ENCODE measurements at places on chromosomes 16 and 17.

DNA sequence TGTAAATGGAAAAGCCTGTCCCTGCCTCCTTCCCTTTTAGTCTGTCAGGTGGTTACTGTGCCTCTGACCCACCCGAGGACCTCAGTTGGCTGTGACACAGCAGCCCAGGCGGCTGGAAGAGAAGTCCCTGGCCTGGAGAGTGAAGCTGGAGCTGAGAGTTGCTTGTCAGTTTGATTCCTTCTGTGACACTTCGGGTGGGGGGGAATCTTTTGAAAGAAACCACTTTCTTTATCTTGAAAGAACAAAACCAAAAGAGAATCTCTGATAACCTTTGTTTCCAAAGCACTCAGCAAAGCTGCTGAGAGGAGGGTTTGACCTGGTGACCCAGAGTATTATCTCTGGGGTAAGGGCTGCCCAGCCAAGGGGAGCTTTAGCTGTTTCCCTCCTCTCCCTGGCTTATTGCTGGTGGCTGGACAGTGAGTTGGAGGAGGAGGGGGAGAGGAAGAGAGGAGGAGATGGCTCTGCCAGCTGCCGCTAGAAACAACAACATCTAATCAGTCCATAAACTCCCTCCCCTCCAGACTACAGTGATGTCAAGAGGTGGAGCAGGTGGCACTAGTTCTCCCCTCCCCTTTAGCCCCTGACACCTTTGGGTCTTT lies 34.0 kb downstream of the YPEL2 start:
- DNase-seq = no peak

DNA sequence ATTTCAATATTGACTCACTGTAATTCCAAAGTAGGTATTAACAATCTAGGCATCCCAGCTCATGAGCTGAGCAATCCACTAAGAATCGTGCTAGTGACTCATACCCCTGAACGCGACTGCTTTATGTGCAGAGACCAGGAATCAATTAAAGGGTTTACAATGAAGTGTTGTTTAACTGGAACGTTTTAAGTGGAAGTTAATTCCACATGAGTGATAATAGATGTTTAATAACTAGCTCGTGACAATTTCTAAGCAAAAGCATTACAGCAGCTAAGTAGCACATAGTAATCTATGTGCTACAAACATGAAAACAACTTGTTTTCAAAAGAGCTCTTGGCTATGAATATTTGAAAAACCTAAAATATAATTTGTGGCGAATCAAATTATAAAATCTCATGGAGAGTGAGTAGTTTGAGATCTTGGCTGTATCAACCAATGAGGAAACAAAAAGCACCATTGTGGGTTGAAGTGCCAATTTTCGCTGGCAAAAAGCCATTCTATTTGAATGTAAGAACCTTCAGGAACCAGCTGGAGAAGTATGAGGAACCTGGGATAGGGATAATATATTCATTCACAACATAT lies 9.4 kb downstream of the GJC1 start:
- no peak for DNase-seq

DNA sequence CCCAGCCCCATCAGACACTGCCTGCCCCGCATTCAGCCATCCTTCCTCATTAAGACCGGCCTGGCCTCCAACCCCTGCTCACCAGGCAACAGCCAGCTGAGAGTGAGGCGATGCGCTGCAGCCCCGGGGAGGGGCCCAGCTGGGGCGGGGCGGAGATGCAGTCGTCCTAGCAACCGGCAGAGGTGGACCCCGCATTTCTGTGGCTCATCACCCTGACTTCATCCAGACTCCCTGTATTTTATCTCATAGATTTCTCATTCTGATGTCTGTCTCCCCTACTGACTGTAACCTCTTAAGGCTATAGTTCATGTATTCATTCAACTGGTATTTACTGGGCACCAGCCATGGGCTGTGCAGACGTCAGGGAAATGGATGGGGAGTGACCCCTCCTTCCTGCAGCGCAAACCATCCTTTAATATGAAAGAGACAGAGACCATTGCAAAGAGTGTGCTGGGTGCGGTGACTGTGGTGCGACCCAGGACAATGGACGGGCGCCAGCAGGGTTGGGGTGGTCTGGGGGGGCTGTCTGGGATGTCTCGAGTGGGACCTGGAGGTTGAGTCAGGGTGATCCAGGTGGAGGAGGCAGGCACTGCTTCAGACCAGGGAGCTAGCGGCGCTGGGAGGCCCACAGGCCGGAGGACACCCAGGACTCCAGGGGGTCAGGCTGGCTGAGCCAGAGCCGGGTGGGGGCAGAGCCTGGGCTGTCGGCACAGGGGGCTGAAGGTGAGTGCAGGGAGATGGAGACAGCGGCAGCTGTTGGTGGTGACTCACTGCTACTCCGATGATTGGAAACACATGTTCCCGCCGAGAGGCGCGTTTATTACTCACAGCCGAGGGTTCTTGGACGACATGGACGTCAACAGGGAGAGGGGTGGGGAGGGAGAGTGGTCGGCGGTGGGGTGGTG lies 10.5 kb upstream of the TIMP2 start:
- DNase-seq = no peak

DNA sequence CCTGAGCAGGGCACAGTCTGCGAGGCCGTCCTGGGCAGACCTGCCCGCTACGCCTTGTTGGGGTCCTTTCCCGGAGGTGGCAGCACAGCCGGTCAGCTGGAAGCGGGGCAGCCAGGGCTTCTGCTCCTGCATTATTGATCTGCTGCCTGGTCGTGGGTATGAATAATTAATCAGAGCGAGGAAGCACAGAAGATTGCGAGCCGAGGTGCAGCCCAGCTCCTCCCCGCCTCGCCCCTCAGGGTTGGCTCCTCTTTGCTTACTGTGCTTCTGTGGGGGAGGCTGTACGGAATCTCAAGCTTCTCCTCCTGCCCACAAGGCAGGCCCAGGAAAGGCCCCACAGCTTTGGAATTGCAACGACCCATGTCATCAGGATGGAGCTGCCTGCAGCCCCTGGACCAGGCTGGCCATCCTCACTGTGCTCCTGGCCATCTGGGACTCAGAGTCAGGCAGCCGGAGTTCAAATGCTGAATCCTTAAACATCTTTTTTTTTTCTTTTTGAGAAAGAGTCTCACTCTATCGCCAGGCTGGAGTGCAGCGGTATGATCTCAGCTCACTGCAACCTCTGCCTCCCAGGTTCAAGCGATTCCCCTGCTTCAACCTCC lies 25.6 kb downstream of the TRARG1 start:
- DNase-seq = no peak

GRCh38 chr17:17414341-17414805 lies 62.4 kb upstream of the MED9 start:
- DNase-seq = no peak

- peak; percentile 62 for DNase-seq
Observed at GRCh38 chr17:44308320-44308818, at the start of gene RUNDC3A. TSS of gene RUNDC3A (plus strand) at chr17:44308601. CDS start at chr17:44308833, 232 bp downstream.

DNA sequence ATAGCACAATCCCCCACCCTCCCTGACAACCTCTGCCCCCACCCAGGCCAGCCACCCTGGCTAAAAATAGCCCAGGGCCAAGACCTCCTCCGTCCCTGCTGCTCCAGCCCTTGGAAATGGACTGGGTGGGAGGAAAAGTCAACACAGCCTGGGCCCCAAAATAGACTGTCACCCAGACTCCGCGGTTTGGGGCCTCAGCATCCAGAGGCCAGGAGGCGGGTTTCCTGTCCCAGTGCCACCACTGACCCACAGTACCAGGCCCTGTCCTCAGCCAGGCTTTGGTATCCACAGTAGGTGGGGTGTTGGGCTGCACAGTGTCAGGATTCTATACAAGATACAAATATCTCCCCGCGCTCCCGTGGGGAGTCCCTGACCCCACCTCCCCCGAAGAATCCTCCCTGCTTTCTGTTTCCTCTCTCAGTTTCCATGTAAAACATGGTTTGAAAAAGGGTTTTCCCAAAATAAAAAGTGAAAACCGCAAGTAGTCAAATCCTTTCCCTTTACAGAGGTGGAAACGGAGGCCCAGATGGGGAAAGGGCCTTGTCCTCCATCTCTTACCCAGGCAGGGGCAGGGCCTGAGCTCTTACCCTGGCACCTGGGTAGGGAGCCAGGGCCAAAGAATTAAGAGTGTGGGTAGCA lies 20.1 kb downstream of the CPNE2 start:
- DNase-seq = peak; percentile 50

DNA sequence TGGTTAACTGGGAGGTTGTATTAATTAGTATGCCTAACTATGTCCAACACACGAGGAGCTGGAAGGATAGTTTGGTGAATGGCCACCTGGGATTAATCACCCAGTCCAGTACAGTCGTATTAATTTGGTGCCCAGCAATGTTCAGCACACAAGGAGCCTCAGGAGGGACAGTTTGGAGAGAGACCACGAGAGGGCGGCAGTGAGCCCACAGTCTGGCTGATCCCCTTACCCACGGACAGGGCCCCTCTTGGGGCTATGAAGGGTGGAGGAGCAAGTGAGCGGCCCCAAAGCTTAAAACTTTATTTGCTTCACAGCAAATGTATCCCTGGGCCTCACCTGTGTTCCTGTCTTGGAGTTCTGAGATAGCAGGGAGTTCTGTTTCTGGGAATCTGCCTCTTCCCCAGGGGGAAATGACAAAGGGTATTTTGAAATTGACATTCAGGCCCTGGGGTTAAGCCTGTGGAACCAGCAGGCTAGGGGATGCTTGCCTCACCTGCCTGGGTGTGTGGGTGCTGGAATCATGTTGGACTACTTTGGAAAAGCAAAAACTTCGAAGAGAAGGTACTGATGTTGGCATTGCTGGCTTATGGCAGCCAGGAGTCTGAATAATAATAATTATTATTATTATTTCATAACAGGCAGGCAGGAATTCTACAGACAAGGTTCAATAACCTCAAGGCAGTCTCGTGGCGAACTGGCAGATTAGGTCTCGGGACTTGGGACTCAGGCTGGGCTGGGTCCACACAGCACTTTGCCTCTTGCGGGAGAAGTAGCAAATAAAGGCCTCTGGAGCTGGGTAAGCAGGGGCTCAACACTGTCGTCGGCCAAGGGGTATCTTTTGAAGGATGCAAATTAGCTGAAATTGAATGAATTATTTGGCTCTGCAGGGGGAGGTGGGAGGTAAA lies 227.6 kb upstream of the ASIC2 start:
- peak; percentile 31 for DNase-seq

DNA sequence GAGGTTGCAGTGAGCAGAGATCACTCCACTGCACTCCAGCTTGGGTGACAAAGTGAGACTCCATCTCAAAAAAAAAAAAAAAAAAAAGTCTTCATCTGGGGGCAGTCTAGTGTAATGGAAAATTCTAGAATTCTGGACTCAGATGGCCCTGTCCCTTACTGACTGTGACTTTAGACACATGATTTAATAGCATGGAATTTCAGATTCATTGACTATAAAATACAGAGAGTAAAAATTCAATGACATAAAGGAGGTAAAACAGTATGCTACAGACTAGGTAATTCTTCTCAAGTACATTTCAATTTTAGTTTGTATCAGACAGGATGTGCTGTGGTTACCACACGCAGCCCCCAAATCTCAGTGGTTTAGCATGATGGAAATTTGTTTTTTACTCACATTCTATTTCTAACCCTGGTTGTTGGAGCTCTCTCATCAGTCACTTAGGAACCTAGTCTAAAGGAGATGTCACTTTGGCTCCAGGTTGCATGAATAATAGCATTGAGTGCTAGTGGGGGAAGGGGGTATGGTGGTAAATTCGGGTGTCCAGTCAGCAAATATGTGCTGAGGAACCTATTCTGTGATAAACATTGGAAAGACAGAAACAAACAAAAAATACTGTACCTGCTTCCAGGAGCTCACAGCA lies 444.0 kb downstream of the XYLT1 start:
- DNase-seq = no peak

GRCh38 chr16:1036726-1037393 lies 35.7 kb upstream of the SSTR5 start:
- DNase-seq = no peak

DNA sequence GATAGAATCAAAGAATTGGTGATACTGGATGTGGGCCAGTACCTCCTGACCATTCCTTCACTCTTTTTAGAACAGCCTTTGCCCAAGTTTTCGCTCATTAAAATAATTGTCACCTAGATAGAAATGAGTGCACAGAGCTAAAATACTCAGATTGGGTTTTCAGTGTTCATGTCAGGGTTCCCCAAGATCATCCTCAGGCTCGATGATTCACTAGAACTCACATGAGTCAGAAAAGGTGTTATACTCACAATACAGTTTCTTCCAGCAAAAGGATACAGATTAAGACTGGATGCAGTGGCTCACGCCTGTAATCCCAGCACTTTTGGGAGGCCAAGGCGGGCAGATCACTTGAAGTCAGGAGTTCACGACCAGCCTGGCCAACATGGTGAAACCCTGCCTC lies 19.9 kb downstream of the ERCC4 start:
- no peak for DNase-seq

DNA sequence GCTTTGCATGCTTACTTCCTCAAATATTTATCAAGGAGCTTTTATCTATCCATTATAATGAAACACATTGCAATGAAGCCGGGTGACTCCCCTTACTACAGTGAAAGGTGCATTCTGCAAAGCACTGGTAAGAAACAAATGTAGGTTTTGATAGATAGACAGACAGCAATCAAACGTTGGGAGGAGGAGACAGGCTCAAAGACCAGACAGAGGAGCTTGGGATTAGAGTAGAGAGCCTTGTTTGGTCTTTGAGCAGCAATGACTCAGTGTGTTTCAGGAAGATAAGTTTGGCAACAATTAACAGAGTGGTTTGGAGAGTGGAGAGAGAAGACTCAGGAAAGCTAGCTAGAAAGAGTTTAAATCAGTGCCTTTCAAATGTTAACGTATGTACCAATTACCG lies 68.8 kb downstream of the ZNF18 start:
- no peak for DNase-seq

DNA sequence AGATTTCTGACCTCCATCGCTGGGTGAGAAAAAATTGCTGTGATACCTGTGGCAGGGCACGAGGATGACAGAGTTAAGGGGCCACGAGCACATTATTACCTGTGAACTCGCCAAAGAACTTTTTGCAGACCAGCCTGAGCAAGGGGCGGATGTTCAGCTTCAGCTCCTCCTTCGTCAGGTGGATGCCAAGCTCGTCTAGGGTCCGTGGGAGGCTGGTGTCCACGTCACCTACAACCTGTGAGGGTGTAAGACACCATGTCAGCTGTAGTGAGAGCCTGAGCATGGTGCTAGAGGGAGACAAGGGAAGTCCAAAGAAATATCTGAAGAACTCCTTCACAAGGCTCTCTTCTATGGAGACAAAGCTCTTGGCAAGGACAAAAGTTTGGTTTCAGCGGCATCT lies 17.1 kb downstream of the HIGD1B start:
- DNase-seq = no peak

DNA sequence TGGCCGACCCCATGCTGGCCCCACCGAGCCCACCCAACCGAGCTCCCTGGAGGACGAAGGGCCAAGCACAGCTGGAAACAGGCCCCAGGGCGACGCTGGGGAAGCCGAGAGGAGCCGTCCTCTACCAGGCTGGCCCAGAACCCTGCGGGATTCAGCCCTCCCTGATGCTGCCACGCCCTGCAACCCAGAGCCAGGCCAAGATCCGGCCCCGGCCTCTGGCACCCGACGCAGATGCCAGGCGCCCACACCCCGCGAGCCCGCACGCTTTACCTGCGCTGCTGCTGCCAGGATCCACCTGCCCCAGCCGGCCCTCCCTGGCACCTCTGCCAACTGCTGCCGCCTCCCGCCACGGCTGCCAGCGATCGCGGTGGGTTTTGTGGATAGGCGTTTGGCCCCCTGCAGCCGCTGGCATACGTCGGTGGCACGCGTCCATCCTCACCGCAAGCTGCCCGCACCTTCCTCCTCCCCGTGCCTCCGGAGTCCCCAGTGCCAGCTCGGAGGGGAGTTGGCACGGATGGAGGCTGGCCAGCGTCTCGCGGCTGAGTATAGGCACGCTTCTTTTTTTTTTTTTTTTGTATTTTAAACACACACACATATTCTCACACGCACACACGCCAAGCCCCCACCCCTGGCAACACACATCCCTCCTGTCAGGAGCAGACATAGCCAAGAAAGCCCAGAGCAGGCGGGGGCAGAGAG lies 41.3 kb upstream of the ACSF3 start:
- no peak for DNase-seq

- DNase-seq = no peak
Observed at GRCh38 chr16:85210423-85211169, 98.3 kb upstream of the CIBAR2 start.
